ENCODE measurements at places on chromosomes 6 and 20. TPM values are rescaled to one million over a fixed set of nuclear protein-coding genes. Genes with fewer than 3 reads are reported as not detected.

Gene GSTA2
- total RNA-seq: not detected

Gene STK35
- 10.8 TPM for total RNA-seq

Gene POPDC3
- total RNA-seq: 129 TPM

Gene RIN2
- total RNA-seq: 31.6 TPM

Gene ISM1
- not detected for total RNA-seq

Gene PTK7
- total RNA-seq: 47.5 TPM

Gene GPR6
- total RNA-seq: not detected

Gene SCRT2
- total RNA-seq: not detected

Gene IL17F
- total RNA-seq: not detected

Gene TTBK1
- total RNA-seq: not detected

Gene POM121L2
- not detected for total RNA-seq

Gene KIAA1755
- total RNA-seq: 0.57 TPM

Gene GABRR2
- 0.21 TPM for total RNA-seq

Gene TMC2
- not detected for total RNA-seq

Gene CLPSL1
- total RNA-seq: not detected

Gene BMP2
- 3.7 TPM for total RNA-seq

Gene C6orf132
- total RNA-seq: 0.16 TPM

Gene TENT5A
- 9.7 TPM for total RNA-seq

Gene CCN6
- not detected for total RNA-seq

Gene BCAS1
- total RNA-seq: 6.3 TPM

Gene ATP6V1G2
- total RNA-seq: 8.5 TPM

Gene PRND
- total RNA-seq: not detected

Gene RNF217
- total RNA-seq: 31.3 TPM

Gene ZNF311
- 0.32 TPM for total RNA-seq

Gene DZANK1
- total RNA-seq: 0.32 TPM

Gene SLPI
- total RNA-seq: not detected

Gene PPIL6
- 4.8 TPM for total RNA-seq

Gene CPXM1
- not detected for total RNA-seq

Gene C6orf52
- total RNA-seq: 0.75 TPM

Gene TRIM10
- not detected for total RNA-seq

Gene SDCBP2
- total RNA-seq: 1.8 TPM

Gene SF3B5
- total RNA-seq: 141 TPM

Gene PHACTR1
- total RNA-seq: 7.9 TPM

Gene ACTR5
- 6.1 TPM for total RNA-seq

Gene NR2E1
- total RNA-seq: not detected

Gene LTB
- 0.40 TPM for total RNA-seq

Gene CDH26
- total RNA-seq: 0.10 TPM

Gene SMLR1
- not detected for total RNA-seq

Gene PDSS2
- total RNA-seq: 87.6 TPM

Gene DEFB125
- not detected for total RNA-seq

Gene SYCP2L
- 0.40 TPM for total RNA-seq

Gene OR2B2
- not detected for total RNA-seq

Gene SAPCD1
- not detected for total RNA-seq

Gene MAS1L
- total RNA-seq: not detected

Measured in myocyte (in vitro differentiated cells).